CD4-positive, alpha-beta T cell treated with Interleukin-10 for 1 hour (primary cell): ENCODE measurements at places on chromosomes 11 and 22.
A peak's percentile ranks its signal among the peaks of the same experiment; 100 is the strongest.

DNA sequence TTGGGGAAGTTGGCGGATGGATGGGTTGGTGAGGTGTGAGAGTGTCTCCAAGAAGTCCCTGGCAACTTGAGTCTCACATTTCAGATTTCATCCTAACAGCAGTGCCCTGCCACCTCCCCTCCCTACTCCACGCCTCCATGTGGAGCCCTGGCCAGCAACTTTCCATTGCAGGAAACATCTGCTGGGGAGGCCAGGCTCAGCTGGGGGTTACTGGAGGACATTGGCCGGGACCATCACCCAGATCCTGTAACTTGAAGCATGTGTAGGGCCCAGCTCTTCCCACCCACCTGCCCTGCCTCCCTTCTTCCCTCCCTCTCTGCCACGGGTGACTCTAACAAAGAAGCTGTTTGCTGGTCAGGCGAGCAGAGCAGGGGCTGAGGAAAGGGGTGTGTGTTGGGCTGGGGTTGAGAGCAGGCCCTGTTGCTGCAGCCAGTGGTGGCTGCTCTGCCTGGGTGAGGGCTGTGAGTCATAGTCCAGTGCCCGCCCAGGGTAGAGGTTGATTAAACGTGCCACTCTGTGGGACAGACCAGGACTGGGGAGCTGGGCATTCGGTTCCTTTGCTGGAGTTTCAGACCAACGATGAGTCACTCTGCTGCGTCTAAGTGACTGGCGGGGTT is 64.0 kb downstream of the SCN3B start:
- DNase-seq = no peak

GRCh38 chr11:12198251-12199222 is 88.1 kb downstream of the MICAL2 start:
- no peak for DNase-seq

- peak; percentile 30 for DNase-seq
Measured at GRCh38 chr11:19938169-19938856, 222.0 kb downstream of the DBX1 start.

DNA sequence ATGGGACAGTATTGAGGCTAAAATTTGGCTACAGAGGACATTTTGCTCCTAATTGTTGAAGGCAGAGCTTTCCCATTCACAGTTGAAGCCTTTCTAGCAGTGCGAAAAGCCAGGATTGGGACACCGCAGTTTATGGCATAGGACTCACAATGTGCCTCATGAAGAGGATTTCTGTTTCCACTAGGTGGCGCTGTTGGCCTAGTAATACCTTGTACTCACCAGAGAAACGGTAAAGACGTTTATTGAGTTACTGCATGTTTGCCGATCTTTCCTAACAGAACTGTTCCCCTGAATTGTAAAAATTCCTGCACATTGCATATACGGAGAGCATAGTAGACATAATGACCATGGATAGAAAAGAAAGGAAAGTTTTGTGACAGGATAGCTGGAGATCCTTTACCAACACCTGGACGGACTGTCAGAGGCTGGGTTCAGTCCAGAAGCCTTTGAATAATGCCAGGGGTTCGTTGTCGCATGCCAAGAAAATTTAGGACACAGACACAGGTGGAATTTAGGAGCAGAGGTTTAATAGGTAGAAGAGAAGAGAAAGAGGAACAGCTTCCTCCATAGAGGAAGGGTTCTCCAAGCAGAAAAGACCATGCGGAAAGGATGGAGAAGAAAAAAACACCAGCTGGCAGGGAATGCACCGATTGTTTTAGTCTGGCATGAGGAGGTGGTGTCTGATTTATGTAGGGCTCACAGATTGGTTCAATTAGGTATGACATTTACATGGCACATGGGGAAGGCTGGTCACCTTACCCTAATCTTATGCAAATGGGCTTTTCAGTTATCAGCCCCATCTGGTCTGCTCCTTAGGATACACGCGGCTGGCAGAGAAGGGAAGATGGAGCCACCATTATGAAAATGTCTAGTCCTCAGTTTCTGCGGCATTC is 10.8 kb upstream of the OR51D1 start:
- peak; percentile 37 for DNase-seq

DNA sequence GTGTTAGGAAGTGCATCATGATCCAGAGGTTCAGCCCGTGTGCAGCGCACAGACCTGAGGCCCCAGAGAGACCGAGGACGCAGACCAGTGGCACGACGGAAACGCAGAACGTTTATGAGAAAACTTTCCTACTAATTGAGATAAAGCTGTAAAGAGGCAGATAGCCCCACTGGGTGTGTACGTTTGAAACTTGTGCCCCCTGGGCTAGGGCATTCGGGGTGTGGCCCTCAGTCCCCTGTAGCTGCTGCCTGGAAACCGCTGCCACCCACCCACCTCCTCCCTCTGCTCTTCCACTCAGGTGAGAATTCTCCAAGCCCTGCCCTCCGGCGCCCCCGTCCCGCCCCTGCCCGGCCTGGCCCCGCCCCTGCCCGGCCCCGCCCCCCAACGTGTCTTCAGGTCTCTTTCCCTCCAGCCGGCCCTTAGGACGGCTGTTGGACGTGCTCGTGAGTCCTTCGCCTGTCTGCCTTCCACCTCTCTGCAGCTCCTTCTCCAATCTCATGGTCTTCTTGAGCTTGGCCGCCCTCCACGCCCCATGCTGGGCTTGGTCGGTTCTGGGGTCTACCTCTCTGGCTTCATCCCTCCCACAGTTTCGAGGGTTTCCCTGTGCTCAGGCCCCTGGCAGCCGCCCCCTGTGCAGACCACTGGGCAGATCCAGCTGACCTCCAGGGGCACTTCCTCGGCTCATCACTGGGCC is 12.1 kb downstream of the MAPK8IP2 start:
- DNase-seq = no peak

DNA sequence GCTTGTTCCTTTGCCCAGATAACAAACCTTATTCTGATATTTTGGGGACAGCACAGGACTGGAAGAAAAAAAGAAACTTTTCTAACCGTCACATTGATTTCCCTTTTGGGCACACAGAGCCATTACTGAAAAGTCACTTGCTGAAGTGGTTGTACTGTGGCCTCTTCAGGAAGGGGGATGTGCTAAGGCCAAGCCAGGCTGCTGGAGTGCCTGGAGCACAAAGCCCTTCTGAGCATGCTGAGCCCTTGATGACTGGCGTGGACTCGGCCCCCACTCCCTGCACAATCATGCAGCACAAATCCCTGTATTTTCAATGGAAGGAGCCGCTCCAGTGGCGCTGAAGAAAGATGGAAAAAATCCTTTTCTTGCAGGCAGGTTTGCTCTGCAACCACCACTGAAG is 164.2 kb downstream of the NTM start:
- no peak for DNase-seq
